ENCODE measurements at places on chromosomes 3 and 15. TPM values are rescaled to one million over a fixed set of nuclear protein-coding genes. Genes with fewer than 3 reads are reported as not detected.

- H3K4me3 ChIP-seq = no peak overlapping the region
- DNase-seq = no peak
- H3K36me3 ChIP-seq = no peaks in the 10 kb centered on the region
- peaks cover 63% of the 10 kb centered on the region for H3K4me1 ChIP-seq
- H3K27ac ChIP-seq = no peak overlapping the region
These were observed 35.3 kb downstream of the GBE1 start for GRCh38 chr3:81726132-81726531.

The TNFSF10 gene
- 21.1 TPM for total RNA-seq

The C3orf22 gene
- total RNA-seq = not detected

- H3K27ac ChIP-seq = no peak within 1 kb of the TSS
- H3K36me3 ChIP-seq = no peaks in the 10 kb centered on the region
- H3K4me1 ChIP-seq = no peaks in the 10 kb centered on the region
- H3K4me3 ChIP-seq = no peak within 1 kb of the TSS
These were observed at the start of gene CCR4 for GRCh38 chr3:32951410-32951811. Gene CCR4 (plus strand): TSS chr3:32951644. CDS start chr3:32953423, 1,779 bp downstream.

DNA sequence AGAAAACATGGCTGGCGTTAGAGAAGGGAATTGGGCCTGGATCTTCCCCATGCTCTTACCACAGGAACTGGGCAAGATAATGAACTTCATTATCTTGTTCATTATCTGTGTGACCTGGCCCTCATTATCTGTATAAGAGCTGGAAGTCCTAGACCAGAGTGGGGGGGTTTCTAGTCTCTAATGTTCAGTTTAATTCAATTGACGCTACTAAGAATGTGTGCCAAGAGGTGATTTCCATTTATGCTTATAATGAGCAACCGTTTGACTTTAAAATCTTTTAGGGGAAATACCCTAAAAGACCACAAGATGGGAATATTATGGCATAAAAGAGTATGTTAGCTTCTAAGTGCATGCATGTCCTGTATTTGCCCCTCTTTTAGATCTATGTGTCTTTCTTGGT, 59.1 kb upstream of the CSTA start:
- no peaks in the 10 kb centered on the region for H3K27me3 ChIP-seq
- no peaks in the 10 kb centered on the region for H3K4me1 ChIP-seq
- no peak overlapping the region for H3K27ac ChIP-seq
- H3K4me3 ChIP-seq = no peak overlapping the region
- no peak for DNase-seq
- no peaks in the 10 kb centered on the region for H3K36me3 ChIP-seq

- no peaks in the 10 kb centered on the region for H3K36me3 ChIP-seq
- DNase-seq = no peak
- no peaks in the 10 kb centered on the region for H3K27me3 ChIP-seq
- H3K4me3 ChIP-seq = no peak overlapping the region
- H3K27ac ChIP-seq = no peak overlapping the region
These were observed 150.9 kb downstream of the CNTN3 start for GRCh38 chr3:74463515-74463914.

The CFAP92 gene
- total RNA-seq = 0.07 TPM

The SCN5A gene
- total RNA-seq = 2.8 TPM

The NR2E3 gene
- total RNA-seq = not detected

Measured in gastrocnemius medialis (tissue), 4 donors.